Progenitor cell of endocrine pancreas (in vitro differentiated cells): ENCODE measurements at places on chromosomes 5 and 9.
A peak's percentile ranks its signal among the peaks of the same experiment; 100 is the strongest.

GRCh38 chr9:93154293-93154903, 20.3 kb upstream of the NINJ1 start:
- DNase-seq, result peak; percentile 55

GRCh38 chr5:172772112-172772906, 1.3 kb upstream of the DUSP1 start:
- peak; percentile 67 for DNase-seq

DNA sequence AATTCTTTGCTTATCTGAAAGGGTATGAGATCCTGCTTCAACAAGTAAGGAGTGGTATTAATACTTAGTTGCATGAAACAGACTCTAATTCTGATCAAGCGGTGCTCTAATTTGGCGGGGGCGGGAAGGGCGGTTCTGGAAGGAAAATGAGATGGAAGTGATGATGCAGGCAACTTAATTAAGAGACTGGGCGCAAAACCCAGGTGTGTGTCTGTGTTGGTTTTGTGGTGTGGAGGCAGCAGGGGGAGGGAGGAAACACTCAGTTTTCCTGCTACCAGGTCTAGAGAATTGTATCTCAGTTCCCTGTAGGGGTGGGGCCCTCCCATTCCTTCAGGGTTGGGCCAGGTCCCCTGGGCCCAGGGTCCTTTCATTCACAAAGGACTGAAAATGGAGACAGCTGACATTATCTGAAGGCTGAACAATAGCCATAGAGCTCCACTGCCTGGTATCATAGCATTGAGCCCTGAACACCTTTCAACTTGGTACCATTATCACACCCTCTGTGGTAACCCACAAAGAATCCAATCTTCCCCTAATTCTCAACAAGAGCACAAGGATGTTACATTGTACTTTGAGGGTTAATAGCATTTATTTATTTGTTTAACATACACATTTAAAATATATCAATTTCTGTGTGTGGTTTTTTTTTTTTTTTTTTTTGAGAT, 17.2 kb upstream of the C5orf47 start:
- DNase-seq, result no peak

GRCh38 chr9:121735793-121736770, 84.6 kb downstream of the DAB2IP start:
- peak; percentile 45 for DNase-seq

GRCh38 chr9:134179918-134180785, 15.8 kb upstream of the RNU6ATAC start:
- DNase-seq, result no peak

DNA sequence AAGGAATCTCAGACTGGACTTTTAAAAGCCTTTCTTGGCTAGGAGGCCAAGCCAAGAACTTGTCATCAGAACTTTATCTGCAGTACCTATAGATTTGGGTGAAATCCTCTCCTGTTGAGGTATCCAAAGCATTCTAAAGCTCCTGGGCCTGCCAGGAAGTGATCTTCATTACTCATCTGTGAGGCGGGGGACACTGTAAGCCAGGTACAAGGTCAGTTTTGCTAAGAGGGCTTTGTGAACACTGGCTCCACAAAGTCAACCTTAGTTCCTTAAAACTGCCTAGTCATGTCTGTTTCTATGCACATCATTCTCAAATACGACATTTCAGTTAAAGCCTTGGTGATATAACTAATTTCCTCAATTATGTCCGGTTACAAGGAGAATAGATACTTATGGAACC, 236.7 kb downstream of the PIK3R1 start:
- DNase-seq, result no peak

DNA sequence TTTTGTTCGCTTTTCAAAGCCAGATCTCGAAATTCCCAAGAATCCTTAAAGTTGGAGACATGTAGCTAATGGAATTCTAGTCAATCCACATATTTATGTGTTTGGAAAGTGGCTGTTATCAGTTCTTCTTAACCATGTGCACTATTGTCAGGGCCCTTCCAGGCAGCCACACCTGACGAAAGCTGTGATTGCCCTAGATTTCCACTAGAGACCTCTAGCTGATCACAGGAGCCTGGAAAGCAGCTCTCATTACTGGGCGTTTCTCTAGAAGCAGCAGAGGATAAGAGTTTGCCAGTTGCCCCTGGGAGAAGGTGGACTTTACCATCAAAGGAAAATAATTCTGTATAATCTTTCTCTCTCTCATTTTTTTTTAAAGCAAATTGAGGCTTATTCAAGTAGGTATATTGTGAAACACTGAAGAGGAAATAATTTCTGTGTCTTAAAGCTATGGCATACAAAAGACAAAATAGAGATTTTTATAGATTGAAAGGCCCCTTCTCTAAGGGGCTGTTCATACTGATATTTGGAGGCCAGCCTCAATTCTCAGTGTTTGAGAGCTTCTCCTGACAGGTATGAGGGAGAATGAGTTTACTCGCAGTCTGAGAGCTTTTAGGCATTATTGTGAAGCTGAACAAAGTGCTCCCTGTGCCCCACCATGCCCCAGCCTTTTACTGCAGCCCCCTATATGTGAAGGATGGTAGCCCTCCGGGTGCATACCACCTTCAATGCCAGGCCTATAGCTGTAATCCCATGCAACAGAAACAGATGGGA, 405.4 kb upstream of the ACTBL2 start:
- DNase-seq, result peak; percentile 25

DNA sequence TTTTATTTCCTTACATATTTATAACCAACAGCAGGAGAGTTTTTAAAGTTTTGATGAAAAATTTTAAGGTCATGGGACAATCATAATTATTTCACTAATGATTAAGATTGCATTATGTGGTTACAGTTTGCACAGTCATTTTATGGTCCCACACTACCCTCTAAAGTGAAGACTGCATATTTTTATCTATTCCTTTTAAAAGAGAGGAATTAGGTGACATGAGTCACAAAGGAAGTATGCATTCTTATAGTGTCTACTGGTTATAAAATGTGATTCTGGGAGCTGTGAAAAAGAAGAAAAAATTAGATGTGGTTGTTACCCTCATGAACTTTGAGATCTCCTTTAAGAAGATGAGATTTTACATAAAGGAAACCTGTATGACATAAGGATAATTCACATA, 87.9 kb upstream of the GRIA1 start:
- DNase-seq, result no peak

GRCh38 chr5:121979691-121980090, 17.9 kb downstream of the SRFBP1 start:
- no peak for DNase-seq

DNA sequence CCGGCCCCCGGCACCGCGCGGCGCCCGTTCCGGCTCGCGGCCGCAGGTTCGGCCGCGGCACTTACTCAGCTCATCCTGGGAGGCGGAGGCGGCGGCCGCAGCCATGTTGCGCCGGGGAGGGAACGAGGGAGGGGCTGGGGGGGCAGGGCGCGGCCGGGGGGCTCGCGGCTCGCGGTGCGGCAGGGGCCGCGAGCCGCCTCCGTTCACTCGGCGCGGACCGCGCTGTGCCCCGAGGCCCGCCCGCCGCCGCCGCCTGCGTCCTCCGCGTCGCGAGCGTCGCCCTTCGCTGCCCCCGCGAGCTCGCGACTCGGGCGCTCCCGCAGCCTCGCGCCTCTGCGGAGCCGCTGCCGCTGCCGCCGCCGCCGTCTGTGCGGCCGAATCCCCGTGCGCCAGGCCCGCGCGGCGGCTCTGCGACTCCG, 735 bp downstream of the ECPAS start:
- DNase-seq, result no peak

DNA sequence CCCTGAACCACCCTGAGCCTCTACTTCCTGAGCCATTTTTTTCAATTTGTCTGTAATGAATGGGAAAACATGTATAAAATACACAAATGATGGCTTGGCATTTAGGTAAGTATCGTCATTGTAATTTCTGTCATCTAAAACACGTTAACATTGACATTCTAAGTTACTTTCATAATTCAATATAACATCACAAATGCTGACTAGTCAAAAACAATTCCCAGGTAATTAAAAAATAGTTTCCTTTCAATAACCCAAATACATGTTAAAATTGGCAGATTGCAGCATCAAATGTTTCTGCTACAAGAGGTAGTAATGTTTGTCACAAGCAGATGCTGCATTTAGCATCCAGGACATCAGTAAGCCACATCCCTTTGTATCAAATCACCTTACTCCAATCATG, 776.4 kb downstream of the KCTD16 start:
- no peak for DNase-seq

DNA sequence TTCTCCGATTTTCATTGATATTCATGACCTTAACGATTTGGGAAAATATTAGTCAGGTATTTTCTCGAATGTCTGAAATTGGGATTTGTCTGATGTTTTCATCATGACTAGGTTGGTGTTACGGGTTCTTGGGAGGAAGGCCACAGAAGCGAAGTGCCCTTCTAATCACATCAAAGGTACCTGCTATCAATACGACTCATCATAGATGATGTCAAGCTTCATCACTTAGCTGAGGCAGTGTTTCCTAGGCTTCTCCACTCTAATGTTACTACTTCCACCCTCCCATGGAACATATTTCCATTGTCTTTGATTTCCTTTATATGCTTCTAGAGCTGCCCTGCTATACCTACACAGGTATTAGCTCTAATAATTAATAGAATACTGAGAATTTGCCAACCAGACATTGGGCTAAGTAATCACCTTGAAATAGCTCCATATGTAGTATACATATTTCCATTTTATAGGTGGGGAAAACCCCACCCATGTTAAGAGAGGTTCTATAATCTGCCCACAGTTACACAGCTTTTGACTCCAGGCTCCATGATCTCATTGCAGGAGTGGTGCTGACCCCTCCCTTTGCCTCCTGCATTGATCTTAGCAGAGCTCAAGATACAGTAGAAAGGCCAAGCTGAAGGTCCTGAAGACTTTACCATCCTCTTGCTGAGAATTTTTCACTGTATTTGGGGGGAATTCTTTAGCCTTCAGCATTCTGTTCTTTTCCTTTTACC, 238.6 kb upstream of the ADAMTSL1 start:
- no peak for DNase-seq

GRCh38 chr5:4873652-4874051, 266.5 kb upstream of the ADAMTS16 start:
- DNase-seq, result no peak

DNA sequence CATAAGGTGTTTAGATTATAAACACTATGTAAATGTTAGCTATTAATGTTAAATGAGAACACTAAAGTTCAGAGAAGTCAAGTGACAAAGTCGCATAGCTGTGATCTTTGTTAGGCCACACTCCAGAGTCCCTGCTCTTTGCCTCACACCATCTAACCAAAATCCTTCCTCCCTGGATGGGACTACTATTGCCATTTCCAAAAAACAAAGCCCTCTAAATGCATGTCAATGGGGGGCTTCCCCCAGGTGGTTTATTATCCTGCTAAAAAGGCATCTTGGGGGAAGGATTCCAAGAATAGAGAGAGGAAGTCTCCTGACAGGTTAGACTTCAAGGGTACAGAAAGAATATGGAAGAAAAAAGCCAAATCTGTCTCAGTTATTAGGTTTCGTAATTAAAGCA, 10.4 kb downstream of the NR6A1 start:
- DNase-seq, result no peak

DNA sequence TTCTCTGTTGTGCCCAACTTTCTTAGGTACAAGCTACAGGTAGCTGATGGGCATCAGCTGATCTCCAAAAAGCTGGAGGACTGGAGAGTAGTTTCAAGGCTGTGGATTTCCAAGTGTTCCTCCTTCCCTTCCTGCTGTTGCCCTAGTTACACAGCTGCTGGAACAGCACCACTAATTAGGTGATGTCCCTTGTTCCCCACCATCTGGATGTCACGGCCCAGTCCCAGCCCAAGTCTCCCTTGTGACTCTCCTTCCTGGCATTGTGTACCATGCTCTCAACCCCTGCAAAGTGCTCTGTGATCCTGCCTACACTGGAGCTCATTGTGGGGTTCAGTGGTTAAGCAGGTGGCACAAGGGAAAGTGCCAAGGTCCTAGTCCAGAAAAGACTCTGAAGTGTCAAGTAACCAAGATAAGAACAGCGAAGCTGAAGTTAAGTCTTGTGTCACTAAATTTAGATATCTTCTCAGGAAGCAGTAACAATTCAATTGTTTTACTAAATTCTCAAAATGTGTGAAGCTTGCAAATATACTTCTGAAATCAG, 604.5 kb downstream of the ISL1 start:
- DNase-seq, result no peak

DNA sequence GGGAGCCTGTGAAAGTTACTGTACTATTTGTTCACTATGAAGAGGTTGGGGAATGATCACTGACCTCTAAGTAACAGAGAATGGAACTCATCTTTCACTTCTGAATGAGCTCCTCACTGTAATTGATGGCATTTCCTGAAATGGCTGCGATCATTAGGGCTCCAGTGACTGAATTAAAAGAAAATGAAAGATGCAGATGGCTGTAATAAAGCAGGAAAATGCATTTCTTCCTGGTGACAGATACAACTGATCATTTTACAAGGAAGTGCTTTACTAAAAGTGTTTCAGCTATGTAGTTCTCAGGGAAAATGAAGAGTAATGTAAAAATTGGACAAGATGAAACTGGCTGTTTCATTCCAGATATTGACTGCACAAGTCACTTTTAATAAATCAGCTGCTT, 1200.6 kb upstream of the NUDT12 start:
- DNase-seq, result no peak

GRCh38 chr5:1973391-1974013, 90.8 kb upstream of the IRX4 start:
- no peak for DNase-seq

- no peak for DNase-seq
Observed at GRCh38 chr5:66647146-66647856, 51.1 kb downstream of the MAST4 start.

GRCh38 chr5:162128117-162128516, 60.5 kb downstream of the GABRG2 start:
- DNase-seq, result no peak

- no peak for DNase-seq
Observed at GRCh38 chr9:82418334-82418733, 429.8 kb downstream of the SPATA31D1 start.

DNA sequence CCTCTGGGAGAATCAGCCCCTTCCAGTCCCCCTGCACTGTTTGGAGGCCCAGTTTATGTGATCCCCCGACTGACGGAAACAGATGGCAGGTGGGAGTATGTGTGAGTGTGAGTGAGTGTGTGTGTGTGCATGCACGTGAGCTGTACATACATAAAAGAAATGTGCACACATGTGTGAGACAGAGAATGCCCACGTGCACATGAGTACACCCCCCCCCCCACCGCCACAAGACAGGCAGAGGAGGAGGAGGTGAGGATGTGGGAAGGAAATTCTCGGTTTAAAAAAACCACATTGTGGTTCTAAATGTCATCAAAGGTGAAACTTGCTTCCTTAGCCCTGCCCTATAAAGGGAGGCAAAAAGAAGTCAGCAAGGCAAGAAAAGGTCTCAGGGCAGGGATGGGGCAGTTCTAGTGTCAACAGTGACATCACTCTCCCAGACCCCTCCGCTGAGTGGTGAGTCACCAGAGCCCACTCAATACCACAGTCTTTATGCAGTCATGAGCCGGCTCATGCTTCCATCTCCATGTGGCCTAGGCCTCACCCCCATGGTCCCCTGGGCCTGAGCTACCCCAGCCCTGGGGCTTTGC, 79.2 kb upstream of the HSPA9 start:
- no peak for DNase-seq
